ENCODE measurements at places on chromosomes 4 and X.
A peak's percentile ranks its signal among the peaks of the same experiment; 100 is the strongest.

DNA sequence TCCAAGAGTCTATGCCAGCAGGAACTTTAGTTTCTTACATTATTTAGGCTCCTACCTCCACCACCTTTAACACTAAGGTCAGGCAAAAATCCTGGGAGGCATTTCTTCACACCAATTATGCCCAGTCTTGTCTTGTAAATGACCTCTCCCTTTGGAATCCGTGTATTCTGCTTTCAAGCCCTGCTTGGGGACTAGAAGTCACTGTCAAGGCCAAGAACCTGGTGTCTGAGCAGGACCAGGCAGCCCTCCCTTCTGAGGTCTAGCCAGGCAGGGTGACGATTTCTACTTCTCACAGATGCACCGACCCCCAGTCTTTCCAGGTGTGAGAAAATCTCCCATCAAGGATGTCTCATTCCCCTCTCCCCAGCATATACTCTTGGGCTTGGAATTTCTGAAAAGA, 82.7 kb upstream of the C1QTNF7 start:
- no peak for DNase-seq

GRCh38 chr4:90840828-90841227, 713.6 kb downstream of the CCSER1 start:
- DNase-seq = no peak

DNA sequence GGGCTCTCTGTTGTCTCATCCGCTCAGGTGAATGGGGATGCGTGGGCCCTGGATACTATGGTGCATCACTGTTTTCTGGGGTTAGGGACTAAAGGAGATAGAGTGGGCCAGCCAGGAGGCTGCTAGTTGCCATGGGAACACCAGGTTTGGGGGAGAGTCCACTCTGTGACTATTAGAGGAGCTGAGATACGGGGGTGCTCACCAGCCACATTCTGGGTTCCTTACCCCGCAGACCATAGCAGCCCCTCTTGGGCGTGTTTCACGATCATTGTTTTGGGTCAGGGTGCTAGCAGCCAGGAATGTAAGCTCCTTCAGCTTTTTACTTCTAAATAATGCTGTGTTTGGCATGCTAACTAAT, 4.6 kb downstream of the EFNB1 start:
- no peak for DNase-seq

DNA sequence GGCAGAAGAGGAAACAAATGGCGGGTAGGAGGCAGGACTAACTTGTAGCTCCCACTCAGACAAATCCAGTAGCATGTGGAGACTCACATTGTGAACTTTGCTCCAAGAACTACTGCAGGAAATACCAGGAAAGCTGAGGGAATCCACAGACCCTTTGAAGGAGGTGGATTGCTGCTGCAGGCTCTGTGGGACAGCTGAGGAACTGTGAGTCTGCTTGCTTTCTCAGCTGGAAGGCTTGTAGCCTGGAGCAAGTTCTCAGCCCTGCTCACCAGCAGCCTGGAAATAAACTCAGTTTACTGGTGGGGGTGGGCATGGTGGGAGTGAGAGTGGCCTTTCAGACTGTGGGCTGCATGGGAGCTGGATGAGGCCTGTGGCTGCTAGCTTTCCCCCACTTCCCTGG, 16.0 kb downstream of the RTL3 start:
- no peak for DNase-seq

GRCh38 chrX:133854290-133854689, 131.1 kb downstream of the GPC3 start:
- DNase-seq = no peak

DNA sequence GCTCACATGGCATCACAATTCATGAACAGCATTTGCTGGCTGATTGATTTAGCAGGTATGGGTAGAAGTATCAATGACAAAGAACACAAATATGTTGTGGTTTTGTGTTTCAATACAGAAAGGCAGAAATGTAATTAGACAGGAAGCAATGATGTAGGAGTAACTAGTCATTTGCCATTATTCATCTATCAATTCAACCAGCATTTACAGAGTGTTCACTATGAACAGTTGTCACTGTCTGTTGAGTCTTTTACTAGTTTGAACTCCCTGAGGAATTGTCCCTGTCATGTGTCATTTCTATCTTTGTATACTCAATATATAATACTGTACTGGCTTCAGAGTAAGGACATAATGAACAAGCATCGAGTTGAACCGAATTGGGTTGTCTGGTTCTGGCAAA, 51.5 kb upstream of the ARHGAP24 start:
- no peak for DNase-seq

DNA sequence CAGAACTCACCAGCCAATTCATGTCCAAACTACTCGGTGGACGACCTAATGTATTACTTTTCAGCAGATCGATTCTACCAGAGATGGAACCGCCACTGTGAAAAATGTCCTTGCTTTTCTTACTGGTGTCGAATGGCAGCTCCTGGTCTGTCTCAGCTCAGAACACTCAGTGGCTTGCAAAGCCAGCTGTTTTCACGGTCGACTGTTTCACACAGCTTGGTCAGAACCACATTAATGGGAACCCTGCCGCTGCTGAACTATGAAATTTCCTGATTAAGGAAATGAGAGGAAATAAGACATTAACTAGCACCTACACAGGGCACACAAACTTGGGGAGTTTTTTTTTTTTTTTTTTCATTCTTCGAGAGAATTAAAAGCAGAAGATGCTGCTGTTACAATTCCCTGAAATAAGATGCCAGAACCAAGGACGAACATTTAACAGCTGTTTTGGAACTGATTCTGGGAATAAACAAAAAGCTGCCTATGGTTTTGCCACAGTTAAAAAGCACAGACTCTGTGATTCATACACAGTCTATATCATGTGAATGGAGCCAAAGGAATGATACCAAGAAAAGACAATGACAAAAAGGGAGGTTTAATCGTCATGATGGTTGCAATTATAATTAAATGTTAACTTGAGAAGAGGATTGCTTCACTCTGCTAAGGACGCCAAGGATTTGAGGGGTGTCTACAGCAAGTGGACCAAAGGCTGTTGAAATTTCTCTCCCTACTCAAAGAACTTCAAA, 31.3 kb downstream of the SUPT20HL2 start:
- no peak for DNase-seq

- no peak for DNase-seq
Measured at GRCh38 chrX:108199691-108200090, 108.1 kb downstream of the ATG4A start.

- DNase-seq = no peak
Measured at GRCh38 chr4:79651456-79651855, 243.4 kb upstream of the GK2 start.

- DNase-seq = no peak
Measured at GRCh38 chr4:101331017-101331416, 16.3 kb downstream of the PPP3CA start.

- no peak for DNase-seq
Measured at GRCh38 chr4:69760455-69760854, at the start of gene SULT1B1. TSS of gene SULT1B1 (minus strand) at chr4:69760620. CDS start at chr4:69755217, 5,403 bp downstream.

- no peak for DNase-seq
Measured at GRCh38 chr4:186149872-186150271, 41.5 kb upstream of the CYP4V2 start.

DNA sequence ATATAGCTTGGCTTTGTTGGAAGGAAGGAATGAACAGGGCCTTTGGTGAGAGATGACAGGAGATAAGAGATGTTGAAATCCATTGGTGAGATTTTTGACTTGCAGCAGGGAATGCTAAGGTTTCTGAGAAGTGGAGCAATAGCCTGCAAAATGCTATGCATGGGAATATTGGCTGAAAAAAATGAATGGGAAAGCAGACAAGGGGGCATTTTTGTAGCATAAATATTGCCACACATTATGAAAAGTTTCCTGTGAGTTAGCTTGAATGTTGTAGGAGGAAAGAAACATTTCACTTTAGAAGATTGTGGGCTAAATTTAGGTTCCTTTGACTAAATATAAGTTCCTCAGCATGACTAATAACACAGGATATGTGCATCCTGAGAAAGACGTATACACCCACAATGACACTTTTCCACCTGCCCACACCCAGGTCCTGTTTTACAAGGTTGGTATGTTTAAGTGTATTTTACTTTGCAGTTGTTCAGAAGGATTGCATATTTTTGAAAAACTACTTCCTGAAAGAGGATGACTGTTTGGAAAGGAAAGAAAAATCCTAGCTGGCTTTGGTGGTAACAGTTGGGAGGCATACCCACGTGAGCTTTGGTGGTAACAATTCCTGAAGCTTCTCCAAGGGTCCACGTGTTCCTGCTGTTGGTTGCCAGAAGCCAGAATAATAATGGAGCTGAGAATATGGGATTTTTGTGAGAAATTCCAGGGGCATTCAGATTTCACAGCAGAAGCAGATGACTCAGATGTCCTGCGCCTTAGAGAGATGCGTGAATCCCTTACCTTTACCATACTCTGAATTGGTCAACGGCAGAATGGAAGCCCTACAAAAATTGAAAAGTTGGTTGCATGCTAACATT, 28.5 kb downstream of the PHEX start:
- no peak for DNase-seq

GRCh38 chrX:46408553-46409407, 136.4 kb downstream of the ZNF674 start:
- DNase-seq = peak; percentile 70

- DNase-seq = no peak
Measured at GRCh38 chr4:140523370-140523856, 555 bp upstream of the ELMOD2 start.

DNA sequence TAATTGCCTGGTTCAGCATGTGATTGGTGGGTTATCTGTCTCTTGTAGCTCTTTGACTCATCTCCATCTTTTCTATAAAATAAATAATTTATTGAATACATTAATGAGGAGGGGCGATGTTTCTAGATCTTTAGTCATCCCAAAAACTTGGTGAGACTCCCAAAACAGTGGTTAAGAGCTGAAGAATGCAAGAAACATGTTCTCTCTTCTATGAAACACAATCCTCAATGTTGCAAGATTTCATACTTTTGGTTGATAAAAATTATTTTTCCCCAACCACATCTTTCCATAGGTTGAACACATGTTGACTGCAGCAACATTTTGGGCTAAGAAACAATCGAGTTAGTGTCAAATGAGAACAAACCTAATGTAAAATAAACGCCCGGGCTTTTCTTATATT, 1.2 kb upstream of the TMEM47 start:
- DNase-seq = no peak

- DNase-seq = no peak
Measured at GRCh38 chr4:68349279-68349648, 626 bp downstream of the YTHDC1 start.

- no peak for DNase-seq
Measured at GRCh38 chr4:73721909-73722308, 18.5 kb upstream of the CXCL8 start.

GRCh38 chrX:30714138-30714537, 60.9 kb downstream of the GK start:
- DNase-seq = no peak

DNA sequence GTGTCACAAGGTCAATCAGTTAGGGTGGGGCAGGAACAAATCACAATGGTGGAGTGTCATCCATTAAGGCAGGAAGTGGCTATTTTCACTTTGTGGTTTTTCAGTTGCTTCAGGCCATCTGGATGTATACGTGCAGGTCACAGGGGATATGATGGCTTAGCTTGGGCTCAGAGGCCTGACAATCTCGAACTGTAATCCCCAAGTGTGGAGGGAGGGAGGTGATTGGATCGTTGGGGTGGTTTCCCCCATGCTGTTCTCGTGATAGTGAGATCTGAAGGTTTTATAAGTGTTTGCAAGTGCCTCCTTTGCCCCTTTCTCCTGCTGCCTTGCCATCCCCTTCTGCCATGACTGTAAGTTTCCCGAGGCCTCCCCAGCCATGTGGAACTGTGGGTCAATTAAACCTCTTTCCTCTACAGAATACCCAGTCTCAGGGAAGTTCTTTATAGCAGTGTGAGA, 36.7 kb upstream of the STS start:
- DNase-seq = no peak

- DNase-seq = no peak
Measured at GRCh38 chr4:81737865-81738559, 266.3 kb upstream of the RASGEF1B start.

GRCh38 chr4:98568941-98569663, 89.3 kb downstream of the TSPAN5 start:
- DNase-seq = no peak

DNA sequence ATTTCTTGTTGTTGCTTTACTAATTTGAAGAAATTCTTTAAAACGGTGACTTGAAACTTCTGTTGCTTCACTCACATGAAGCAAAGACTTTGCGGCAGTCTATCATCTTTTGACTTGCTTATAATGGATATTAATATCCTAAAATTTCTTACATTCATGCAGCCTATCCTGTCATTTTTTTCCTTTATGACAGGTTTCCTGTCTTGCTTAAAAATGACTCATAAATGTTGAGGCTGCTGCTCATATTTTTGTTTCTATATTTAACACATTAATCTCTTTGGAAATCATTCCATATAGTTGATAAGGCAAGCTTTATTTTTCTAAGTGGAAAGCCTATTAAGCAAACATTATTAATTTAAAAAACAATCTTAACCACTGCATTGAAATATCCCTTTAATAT, 176.6 kb upstream of the GALNTL6 start:
- DNase-seq = no peak

DNA sequence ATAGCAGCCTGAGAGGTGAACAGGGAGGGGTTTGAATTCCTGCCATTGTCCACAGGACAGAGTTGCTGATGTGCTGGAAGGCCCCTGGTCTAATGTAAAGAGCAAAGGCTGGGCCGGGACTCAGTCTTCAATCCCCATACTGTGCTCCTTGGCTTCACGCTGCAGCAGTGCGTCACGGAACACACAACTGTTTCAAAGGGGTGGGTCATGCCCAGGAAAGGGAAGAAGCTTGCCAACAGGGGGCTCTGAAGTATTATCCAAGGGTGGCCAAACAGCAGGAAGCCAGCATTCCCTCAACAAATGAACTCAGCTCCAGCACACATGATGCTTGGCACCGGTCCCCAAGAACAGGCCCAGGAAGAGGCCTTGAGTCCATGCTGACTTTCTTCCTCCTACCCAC, 122.5 kb downstream of the NFKB1 start:
- DNase-seq = no peak

DNA sequence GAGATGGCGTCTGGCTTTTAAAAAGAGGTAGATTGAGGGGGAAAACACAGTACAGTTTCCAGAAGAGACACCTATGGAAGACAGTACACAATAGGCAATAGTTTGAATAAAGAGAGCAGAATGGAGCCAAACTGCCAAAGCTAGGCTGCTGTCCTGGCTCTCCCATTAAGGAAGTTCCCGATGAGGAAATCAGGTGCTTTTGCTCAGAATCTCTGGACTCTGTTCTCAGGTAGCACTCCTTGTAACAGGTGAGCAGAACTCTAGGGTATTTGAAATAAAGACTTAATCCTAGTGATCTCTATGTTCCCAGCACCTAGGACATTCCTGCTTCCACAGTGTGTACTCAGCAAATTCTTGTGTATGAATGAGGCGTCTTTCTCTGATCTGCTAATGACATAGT, 1.6 kb downstream of the EGF start:
- no peak for DNase-seq
